ENCODE measurements at places on chromosomes 5 and 9.

DNA sequence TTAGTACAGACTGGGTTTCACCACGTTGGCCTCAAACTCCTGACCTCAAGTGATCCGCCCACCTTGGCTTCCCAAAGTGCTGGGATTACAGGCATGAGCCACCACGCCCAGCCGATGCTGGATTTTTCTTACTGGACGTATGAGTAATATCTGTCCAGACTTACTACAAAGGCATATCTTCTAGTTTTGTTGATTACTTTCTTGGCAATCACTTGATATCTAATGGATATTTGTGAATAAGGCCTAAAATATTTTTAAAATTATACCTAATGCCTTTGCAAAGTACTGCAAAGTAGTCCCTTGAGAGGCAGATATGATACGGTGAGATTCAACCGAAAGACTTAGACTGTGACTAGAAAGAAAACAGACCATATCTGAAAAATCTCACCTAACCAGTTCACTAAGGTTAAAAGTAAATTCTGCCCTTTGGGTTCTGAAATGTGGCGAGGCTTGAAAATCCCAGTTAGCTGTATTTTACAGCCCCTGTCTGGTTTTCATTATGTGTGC, 152.1 kb downstream of the GNAQ start:
- no peak for DNase-seq

DNA sequence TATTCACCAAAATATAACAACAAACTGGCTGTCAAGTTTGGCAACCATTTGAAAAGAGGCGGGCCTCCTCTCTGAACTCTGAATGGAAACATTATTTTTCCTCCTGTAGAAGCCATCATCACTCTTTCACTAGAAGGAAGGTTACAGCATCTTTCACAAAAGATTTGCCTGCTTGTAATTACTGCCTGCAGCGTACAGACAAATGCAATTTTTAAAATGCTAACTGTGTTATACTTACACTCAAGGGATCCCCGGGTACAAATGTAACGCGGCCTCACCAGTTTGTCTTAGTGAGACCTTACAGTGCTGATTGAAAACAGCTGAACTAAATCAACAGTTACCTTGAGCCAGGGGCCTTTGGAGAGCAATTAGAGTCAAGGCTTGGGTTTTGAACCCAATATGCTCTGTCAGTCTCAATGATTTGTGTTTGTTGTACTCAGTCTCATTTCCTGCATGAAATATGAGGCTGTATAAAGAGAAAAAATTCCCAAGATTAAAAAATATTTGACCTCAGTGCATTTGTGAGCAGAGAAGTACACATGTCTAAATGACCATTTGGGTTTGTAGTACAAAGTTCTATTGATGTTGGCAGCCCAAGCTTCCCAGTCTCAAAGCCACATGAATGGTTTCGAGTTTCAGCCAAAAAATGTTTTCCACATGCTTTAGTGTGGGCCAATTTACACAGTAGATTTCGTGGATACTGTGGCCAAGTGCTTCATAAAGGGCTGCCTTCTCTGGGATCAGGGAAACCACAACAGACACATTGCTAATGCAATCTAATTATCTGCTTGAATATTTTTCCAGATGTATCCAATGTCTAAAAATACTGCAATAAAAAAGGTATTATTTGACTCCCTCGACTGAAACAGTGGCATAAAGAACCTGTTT, 500.0 kb downstream of the SPATA31D1 start:
- DNase-seq: no peak

GRCh38 chr9:91825422-91825821, 124.6 kb downstream of the ROR2 start:
- no peak for DNase-seq

DNA sequence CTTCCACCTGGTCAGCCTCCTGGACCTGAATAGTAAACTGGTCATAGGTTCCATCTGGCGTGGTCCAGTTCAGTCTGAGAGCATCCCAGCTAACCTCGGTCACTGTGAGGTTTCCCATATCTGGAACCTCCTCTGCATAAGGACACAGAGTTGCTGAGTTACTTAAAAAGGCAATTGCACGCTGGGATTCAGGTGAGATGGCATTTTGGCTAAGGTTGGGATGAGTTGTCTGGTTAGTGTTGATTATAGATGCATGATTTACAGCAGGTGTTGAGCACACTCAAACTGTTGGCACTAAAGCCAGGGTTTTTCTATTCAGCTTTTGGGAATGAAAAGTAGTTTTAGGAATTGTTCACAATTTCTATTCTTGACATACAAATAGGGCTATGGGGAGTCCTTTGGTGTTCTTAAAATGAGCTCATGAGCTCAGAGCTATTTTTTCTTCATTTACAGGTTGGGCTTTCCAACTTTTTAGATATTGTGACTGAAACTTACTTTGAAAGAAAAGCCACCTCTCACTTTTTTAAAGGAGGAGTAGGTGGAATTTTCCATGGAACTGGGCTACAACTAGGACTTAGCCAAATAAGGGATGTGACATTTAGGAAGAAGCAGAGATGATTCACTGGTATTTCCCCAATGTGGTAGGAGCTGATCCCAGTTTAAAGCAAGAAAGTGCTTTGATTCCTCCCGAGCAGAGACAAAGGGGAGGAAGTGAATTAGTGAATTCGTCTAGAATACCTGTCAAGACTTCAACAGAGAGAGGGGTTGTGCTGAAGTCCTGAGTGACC, 54.7 kb downstream of the TNC start:
- DNase-seq: no peak

GRCh38 chr5:154543380-154543779, 65.4 kb upstream of the HAND1 start:
- no peak for DNase-seq

DNA sequence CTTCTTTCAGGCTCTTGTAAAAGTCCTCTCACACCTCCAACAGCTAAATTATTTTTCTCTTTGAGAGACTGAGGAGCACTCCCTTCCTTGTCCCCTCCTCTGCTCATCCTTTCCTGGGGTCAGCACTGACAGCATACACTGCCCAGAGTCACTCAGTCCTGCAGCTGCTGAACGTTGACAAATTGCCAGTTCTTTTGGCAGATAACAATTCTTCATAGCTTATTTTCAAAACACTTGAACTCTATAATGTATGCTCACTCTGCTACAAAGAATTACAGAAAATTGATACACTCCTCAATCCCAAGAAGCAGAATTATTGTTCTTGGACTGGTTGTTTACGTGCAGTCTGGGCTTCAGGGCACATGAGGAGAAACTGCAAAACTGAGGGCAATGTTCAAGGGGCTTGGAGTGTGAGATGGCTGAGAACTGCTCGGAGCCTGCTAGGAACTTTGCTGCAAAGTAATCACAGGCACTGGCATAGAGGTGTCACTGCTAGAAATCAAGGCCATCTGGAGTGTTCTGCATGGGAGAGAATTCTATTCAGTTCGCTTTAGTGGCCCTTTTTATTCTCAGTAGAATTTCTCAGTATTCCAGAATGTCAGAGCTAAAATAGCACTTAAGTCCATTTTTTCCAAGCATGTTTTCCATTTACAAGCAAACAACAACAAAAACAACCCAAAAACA, 96.4 kb upstream of the SPOCK1 start:
- no peak for DNase-seq

GRCh38 chr9:91150998-91151717, 210.6 kb downstream of the AUH start:
- DNase-seq: no peak

- no peak for DNase-seq
Observed at GRCh38 chr5:138408023-138408422, 30.8 kb upstream of the REEP2 start.

- no peak for DNase-seq
Observed at GRCh38 chr5:156835905-156836304, 14.2 kb upstream of the PPP1R2B start.

DNA sequence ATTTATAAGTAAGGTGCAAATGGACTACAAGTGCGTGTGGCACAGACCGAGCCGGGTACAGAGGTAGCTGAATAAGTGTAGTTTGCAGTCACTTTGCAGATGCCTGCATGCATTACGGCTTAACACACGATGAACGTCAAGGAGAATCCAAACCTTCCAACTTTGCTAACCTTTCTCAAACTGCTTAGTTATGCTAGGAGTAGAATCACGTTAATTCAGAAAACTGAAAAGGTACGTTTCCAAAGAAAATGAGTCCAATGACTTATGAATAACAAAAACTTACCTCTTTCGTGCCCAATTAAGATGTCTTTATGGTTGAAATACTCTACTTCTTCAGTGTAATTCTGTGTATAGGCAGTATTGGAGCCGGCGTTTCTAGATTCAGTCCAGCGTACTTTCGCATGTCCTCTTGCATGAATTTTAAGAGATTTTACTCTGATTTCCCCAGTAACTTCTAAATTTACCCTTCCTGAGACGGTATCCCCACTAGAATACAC, 539 bp downstream of the ARRDC3 start:
- DNase-seq: no peak

- no peak for DNase-seq
Observed at GRCh38 chr5:93359296-93359959, 221.6 kb downstream of the NR2F1-AS1 start.

DNA sequence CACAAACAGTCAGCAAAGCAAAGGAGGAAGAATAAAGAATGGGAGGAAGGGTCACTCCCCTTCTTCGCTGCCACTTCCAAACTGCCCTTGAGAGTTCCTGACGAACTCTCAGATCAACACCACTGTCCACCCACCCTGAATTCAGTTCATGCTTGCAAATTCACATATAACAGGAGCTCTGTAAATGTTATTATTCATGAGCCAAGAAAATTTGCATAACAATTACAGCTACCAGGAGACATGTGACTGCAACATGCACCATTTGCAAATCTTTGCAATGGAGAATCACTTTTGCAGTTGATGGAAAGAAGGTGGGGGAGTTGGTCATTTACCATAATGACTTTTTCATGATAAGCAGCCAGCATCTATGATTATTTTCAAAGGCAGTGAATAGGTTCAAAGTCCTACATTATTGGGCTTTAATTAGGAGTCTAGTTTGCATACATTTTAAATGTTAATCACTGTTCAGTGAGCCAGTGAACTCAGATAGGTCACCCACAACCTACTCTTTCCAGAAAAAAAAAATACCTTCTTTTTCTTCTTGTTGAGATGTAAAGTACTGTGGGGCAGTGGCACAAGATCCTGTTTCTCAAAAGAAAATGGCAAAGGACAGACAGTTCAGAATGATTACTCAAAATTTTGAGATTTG, 149.7 kb downstream of the CAAP1 start:
- no peak for DNase-seq

GRCh38 chr5:144711172-144711571, 540.5 kb downstream of the KCTD16 start:
- DNase-seq: no peak

- DNase-seq: no peak
Observed at GRCh38 chr5:1776831-1777230, 22.8 kb downstream of the MRPL36 start.

DNA sequence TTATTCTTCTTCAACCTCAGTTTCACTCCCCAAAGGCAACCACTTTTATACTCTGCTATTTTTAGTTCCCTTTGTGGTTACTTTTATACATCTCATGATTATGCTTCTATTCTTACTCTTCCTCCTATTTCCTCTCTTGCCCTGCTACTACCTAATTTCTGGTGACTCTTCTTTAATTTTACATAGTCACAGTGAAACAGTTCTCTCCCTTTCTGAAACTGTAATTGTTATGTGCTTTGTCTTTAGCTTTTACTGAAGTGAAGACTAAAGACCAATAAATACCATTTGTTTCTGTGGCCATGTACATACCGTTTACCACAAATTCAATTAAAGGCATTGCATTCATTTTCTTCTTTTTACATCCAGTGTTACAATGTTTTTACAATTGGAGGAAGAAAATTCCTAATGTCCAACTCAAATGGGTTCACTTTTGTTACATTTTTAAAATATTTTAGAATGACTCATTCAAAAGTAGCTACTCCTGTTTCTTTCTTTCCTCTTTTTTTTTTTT, 410.6 kb downstream of the PSAT1 start:
- no peak for DNase-seq

DNA sequence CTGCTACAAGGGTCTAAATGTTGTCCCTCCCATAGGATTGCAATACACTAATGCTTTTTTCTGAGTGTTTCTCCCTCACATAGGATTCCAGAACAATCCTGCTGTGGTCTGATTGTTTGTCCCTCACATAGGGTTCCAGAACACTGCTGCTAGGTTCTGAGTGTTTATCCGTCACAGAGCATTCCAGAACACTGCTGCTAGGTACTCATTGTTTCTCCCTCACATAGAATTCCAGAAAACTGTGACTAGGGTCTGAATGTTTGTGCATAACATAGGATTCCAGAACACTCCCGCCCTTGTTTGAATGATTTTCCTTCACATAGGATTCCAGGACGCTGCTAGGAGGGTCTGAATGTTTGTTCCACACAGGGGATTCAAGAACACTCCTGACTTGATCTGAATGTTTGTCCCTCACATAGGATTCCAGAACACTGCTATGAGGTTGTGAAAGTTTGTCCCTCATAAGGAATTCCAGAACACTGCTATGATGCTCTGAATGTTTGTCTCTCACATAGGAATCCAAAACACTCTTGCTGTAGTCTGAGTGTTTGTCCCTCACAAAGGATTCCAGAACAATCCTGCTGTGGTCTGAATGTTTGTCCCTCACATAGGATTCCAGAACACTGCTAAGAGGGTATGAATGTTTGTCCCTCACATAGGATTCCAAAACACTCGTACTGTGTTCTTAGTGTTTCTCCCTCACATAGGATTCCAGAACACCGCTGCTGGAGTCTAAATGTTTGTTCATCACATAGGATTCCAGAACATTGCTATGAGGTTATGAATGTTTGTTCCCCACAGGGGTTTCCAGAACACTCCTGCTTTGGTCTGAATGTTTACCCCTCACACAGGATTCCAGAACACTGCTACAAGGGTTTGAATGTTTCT, 213.5 kb downstream of the FOXD4L6 start:
- DNase-seq: no peak

DNA sequence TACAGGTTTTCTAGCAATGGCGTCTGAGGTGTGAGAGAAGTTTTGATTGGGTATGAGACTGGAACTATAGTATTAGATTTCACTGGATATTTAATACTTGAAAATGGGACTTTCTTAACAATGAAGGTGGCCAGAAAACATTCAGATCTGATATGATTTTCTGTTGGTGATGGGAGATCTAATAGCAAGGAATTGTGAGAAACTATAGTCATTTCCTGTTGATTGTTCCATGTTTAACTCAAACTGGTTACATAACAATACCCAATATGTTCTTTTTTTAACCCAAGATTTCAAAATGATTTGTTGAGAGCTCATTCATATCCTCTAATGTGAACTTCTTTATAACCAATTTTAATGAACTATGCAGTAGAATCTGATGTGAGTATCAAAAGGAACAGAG, 793.2 kb upstream of the RGMB start:
- DNase-seq: no peak

DNA sequence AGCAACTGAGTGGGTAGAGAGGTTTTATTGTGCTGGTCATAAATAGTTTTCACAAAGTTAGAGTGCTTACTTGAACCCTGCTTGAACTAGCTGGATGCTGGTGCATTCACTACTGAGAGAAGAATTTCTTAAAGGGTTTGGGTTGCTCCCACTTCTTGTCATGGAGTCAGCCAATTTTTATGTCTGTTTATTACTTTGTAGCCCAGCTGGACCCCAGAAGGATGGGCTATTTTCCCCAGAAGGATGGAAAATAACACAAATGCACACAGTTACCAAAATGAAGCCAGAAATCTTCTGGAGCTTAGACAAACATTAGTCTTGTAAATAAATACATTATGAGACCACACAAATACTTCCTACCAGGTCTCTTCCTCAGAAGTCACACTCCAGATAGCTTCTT, 480.8 kb upstream of the TNC start:
- DNase-seq: no peak

Measured in cerebellar nuclear complex (tissue), 1 donor.